ENCODE measurements at places on chromosomes 11 and 22.

- DNase-seq, result no peak
These were observed 113.8 kb downstream of the NECTIN1 start for GRCh38 chr11:119615003-119615881.

GRCh38 chr11:36509201-36509639 is 852 bp downstream of the TRAF6 start:
- DNase-seq, result peak; percentile 28

DNA sequence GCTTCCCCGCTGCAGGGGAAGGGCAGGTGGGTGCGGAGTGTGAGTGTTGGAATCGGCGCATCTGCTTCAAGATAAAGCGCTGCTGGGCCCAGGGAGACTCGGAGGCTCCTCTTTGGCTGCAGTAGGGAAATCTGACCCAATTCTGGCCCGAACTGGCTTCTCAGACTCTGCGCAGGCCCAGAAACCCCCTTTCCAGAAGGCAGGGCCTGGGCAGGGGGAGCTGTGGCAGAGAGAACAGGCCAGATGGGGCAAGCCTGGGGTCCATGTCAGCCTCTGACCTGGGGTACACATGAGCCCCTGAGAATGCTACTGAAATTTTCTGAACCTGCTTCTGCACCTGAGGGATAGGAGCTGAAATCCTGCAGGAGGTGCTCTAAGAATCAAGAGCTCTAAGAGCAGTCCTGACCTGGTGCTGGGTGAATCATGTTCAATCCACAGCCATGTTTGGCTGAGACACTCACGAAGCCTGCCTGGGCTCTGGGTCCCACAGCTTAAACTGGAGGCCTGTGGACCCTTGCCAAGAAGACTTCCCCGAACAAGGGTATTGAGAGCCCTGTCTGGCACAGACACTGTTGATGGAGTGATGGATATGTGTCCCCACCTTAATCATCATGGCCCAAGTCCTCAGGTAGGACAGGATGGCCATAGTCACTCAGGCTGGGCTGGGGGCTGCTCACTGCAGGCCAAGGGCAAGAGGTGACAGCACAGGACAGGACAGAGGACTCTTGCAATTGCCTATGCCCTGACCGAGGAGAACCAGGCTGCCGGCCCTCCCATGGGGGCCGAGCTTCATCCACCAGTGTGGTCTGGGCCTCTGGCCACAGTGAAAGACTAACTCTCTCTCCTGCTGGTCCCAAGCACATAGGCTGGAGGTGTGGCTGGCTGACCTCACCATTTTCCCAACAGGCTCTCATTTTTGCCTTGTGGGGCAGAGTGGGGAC is 6.9 kb downstream of the RAB3IL1 start:
- no peak for DNase-seq

- DNase-seq, result no peak
These were observed 3.5 kb upstream of the RAB1B start for GRCh38 chr11:66264914-66265313.

DNA sequence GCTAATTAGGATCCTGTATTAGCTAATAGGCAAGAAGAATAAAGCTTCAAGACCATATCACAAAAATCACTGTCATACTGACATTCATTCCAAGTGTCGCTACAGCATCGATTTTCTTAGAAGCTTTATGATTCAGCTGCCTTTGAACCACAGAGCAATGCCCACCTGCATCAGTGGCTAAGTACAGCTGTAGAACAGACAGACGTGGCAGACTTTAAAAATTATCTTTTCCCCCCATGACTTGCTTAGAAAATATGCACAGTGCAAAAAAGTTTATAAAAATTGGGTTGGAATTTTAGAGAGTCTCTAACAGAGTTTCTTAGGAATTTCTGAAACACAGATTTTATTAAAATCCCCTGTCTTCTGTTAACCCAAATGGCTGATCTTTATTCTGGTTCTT is 120.8 kb downstream of the CADM1 start:
- no peak for DNase-seq

- no peak for DNase-seq
These were observed 89.5 kb downstream of the WNT7B start for GRCh38 chr22:45887202-45888131.

DNA sequence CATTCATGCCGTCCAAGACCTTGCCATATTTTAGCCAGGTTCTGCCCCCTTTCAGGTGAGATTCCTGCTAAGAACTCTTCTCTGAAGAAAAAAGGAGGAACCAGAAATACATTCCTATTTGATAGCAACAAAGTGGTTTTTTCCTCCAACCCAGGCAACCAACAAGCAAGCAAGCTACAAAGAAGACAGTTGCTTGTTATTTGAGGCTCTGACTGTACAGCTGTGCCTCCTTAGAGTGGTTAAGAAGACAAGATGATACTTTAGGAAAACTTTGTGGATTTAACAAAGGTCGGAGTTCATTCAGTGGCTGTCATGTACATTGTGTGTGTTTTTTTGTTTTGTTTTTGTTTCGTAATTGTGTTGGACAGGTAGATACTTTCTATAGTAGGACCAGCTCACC is 21.7 kb downstream of the TEAD1 start:
- no peak for DNase-seq

DNA sequence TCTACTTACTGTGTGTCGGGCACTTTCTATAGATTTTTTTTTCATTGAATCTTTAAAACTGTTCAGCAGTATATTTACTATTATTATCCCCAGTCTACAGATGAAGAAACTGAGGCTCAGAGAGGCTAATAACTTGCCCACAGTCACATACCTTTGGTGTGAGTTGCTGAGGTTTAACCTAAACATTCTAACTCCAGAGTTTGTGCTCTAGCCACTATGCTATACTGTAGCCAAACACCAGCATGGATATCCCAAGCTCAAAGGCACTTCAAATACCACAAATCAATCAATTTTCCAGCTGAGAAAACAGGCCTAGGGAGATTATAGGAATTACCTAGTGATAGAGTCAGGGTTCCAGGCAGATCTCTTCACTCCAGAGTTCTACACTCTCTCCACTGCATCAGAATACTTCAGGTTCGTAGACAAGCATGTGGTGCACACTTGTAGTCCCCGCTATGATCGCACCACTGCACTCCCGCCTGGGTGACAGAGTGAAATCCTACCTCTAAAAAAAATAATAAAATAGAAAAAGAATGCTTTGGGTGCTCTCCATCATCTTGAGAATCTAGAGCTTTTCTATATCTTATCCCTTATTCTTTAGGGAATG is 20.4 kb upstream of the UPB1 start:
- DNase-seq, result no peak

DNA sequence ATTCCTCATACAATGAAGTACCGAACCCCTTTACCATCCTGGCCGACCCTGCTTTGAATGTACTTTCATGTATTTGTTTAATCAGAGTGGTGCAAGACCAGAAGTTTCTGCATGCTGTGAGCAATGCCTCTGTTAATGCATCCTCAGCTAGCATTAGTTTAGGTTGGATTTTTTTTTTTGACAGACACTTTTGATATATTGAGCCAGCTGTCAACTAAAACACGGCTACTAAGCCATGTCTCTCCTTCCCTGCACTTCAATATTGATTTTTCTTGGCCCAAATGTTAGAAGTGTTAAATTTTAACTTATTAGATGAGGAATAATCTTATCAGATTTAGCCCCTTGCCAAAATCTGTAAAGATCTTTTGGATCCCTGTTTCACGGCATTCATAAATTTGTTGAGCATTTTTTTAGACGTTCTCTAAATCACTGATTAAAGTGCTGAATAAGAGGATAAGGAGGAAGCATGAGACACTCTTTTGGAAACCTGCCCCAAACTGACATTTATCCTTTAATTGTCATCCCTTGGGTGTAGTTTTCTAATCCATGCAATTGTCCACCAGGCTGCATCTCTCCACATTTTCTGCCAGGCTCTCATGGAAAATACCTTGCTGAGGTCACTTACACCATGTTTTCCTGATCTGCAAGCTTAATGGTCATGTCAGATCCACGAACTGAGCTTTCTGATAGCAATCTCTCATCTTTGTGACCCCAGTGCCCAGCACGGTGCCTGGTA is 130.7 kb downstream of the FEZ1 start:
- no peak for DNase-seq

DNA sequence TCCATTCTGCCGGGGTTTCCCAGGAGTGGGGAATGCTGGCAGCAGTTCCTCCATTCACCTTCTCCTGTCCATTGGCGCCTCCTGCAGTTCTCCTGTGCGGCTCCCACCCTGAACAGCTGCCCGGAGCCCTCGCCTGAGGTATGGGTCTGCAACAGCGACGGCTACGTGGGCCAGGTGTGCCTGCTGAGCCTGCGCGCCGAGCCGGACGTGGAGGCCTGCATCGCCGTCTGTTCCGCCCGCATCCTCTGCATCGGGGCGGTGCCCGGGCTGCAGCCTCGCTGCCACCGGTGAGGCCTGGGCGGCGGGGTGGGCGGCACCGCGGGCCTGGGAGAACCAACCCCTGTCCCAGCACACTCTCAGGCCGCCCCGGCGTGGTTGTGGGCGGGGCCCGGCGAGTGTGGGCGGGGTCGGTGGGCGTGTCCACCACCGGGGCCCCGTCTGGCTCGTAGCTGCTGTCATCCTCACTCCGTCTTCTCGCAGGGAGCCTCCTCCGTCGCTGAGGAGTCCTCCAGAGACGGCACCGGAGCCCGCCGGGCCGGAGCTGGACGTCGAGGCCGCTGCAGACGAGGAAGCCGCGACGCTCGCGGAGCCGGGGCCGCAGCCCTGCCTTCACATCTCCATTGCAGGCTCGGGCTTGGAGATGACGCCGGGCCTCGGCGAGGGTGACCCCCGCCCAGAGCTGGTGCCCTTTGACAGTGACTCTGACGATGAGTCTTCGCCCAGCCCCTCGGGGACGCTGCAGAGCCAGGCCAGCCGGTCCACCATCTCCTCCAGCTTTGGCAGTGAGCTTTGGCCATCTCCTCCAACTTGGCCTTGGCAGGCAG is 14.0 kb upstream of the RELT start:
- DNase-seq, result no peak

DNA sequence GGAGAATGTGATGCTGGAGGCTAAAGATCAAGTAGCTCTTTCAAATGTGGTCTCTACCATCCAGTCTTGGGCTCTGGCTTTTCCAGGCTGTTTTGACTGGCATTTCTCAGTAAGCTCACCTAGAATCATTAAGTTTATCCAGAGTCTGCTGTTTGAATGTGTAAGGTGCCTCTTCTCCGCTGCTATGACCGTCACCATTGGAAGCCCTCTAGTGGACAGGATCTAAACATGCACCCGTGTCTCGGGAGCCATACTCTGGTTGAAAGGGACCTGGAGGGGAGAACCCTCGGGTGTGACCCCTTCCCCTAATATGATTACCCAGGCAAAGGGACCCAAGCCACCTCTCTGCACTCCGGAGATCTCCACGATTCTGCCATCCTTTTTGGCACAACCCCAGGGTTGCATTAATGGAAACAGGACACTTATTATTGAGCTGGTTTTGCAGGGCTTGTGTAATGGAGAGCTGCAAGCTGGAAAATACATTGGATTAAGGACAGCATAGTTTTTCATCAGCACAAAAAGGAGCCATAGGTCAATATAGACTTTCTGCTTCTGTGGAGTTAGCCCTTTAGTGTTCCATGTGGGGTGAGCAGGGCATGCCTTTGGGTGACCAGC is 191.0 kb upstream of the LARGE1 start:
- peak; percentile 6 for DNase-seq

DNA sequence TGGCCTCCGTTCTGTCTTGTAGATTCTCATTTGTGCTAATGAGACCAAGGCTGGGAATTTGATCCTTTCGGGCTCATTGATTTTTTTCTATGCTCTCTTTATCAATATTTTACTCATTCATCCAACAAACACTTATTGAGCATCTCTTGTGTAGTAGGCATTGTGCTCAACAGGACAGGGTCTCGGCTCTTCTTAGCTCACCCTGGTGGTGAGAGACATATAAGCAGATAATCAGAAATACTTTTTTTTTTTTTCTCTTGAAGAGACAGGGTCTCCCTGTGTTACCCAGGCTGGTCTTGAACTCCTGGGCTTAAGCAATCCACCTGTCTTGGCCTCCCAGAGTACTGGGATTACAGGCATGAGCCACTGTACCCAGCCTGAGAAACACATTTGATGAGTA is 48.0 kb upstream of the SLC5A1 start:
- no peak for DNase-seq

- no peak for DNase-seq
These were observed 72.8 kb downstream of the FLI1 start for GRCh38 chr11:128766591-128767081.

- DNase-seq, result no peak
These were observed 276.3 kb upstream of the RAG2 start for GRCh38 chr11:36874291-36874690.

DNA sequence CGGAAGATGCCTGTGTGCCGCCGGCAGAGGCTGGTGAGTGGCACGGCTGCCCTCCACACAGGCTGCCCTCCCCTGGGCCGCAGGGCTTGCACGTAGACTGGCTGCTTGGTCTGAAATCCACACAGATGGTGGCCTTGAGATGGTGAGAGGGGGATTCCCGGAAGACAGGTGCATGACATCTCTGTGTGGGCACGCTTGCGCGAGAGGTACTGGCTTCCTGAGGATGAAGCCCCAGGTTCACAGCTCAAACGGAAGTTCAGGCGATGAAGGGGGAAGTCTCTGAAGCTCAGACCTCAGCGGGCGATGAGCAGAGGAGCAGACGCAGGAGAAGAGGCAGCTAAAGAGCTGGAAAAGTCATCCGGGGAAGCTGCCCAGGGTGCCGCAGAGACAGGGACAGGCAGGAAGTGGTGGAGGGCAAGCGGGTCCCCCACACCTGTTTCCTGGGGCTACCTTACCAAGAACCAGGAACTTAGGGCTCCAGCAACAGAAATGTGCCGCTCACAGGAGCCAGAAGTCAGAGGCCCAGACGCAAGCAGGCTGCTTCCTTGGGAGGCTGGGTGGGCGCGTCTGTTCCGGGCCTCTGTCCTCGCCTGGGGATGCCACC is 7.2 kb downstream of the CRELD2 start:
- no peak for DNase-seq

DNA sequence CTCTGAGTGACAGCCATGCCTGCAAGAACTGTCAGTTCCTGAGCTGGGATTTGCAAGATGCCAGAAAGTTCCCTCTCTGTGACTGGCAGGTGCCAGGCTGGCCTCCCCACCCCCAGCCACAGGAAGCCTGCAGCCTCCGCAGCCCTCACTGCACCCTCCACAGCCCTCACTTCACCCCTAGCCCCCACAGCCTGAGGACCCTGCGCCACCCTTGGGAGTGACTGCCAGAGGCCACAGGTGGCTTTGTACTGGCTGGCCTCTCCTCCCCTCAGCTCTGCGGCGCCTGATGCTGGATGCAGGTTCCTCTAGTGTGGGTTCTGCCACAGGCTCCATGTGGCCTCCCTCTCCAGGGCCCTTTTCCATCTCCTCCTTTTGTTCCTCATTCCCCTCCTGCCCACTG is 28.7 kb downstream of the MPPED1 start:
- DNase-seq, result no peak

GRCh38 chr11:32149748-32150147 is 58.9 kb downstream of the RCN1 start:
- no peak for DNase-seq

- no peak for DNase-seq
These were observed 26.4 kb upstream of the CD5 start for GRCh38 chr11:61075891-61076290.

DNA sequence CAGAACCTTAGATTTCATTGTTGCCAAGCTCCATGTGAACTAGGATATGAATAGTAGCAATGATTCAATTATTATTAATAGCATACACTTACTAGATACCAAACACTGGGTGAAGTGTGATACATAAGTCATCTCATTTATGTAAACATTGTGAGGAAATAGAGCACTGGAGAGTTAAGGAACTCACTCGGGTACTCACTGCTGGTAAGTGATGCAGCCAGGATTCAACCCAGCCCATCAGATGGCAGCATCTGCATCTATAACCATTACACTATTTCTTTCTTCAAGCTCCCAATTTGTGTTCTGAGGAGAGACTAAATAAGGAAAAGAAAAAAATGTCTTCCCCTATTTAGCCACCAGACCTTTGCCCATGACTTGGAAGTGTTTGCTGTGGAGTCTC is 10.2 kb upstream of the ALG8 start:
- no peak for DNase-seq

- DNase-seq, result no peak
These were observed 113.5 kb upstream of the IGLL5 start for GRCh38 chr22:22773979-22774604.
